ENCODE measurements at places on chromosomes 2 and 18.

DNA sequence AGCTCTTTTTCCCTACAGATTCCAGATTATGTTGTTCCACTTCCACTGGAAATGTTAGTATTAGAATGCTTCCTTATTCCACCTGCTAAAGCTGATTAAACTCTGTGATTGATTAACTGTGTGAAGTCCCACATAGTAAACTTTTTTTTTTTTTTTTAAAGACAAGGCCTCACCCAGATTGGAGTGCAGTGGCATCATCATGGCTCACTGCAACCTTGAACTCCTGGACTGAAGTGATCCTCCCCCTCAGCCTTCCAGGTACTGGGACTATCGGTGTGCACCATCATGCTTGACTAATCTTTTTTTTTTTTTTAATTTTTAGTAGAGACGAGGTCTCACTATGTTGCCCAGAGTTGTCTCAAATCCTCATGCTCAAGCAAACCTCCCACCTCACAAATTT is 108.5 kb upstream of the RBMS1 start:
- no peaks in the 10 kb centered on the region for H3K27me3 ChIP-seq
- H3K36me3 ChIP-seq, result no peaks in the 10 kb centered on the region
- DNase-seq, result no peak
- H3K4me1 ChIP-seq, result no peaks in the 10 kb centered on the region
- no peak overlapping the region for H3K4me3 ChIP-seq
- H3K27ac ChIP-seq, result no peak overlapping the region

DNA sequence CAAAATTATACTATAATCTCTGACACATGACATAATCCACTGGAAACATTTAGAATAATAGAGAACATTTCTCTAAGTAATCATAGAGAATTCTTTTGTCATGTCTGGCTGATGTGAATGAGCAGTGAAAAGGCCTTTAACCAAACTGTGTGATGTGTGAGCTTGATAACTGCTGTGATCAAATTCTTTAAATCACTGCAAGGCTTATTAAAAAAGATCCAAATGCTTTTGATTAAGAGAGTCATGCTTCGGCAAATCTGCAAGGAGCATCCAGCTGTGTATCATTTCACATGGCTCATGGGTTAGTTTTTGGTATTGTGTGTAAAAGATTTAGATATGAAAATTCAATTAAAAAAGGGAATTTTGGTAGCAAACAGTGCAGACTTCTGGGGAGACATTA is 58.6 kb upstream of the TFPI start:
- H3K27me3 ChIP-seq, result no peaks in the 10 kb centered on the region
- no peak overlapping the region for H3K27ac ChIP-seq
- no peaks in the 10 kb centered on the region for H3K4me1 ChIP-seq
- no peak for DNase-seq
- H3K4me3 ChIP-seq, result no peak overlapping the region
- H3K36me3 ChIP-seq, result no peaks in the 10 kb centered on the region

DNA sequence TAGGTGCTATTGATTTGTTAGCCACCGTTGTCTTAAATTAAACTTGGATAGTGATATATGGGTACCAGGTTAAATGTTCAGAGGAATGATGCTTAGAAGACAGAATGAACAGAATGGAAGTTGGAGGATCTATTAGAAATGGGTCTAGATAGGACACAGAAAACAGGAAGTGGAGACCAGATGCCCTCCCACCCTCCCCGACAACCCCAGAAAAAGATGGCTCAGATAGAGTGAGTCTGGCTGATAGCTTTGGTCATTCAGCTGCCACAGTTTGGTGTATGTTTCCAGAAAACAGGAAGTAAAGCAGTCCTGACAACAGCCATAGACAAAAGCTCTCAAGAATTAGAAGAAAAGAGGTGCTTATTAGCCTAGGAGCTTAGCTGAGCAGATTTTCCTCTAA is 71.5 kb upstream of the DSG1 start:
- H3K36me3 ChIP-seq, result no peaks in the 10 kb centered on the region
- no peak overlapping the region for H3K27ac ChIP-seq
- no peaks in the 10 kb centered on the region for H3K27me3 ChIP-seq
- DNase-seq, result no peak
- H3K4me1 ChIP-seq, result no peaks in the 10 kb centered on the region

GRCh38 chr2:166184789-166185188 is 57.0 kb upstream of the SCN1A start:
- H3K4me1 ChIP-seq, result no peaks in the 10 kb centered on the region
- H3K27ac ChIP-seq, result no peak overlapping the region
- no peaks in the 10 kb centered on the region for H3K27me3 ChIP-seq
- H3K4me3 ChIP-seq, result no peak overlapping the region

DNA sequence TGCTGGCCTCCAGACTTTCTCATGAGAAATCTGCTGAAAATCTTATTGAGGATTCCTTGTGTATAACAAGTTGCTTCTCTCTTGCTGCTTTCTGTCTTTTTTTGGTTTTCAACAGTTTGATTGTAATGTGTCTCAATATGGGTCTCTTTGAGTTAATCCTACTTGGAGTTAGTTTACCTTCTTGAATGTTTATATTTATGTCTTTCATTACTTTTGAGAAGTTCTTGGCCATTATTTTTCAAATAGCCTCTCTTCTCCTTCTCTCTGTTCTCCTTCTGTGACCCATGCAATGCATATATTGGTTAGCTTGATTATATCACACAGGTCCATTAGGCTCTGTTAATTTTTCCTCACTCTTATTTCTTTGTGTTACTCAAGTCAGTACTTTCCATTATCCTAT is 67.4 kb upstream of the ADAM23 start:
- no peaks in the 10 kb centered on the region for H3K4me1 ChIP-seq
- no peaks in the 10 kb centered on the region for H3K27me3 ChIP-seq
- H3K27ac ChIP-seq, result no peak overlapping the region
- DNase-seq, result no peak

DNA sequence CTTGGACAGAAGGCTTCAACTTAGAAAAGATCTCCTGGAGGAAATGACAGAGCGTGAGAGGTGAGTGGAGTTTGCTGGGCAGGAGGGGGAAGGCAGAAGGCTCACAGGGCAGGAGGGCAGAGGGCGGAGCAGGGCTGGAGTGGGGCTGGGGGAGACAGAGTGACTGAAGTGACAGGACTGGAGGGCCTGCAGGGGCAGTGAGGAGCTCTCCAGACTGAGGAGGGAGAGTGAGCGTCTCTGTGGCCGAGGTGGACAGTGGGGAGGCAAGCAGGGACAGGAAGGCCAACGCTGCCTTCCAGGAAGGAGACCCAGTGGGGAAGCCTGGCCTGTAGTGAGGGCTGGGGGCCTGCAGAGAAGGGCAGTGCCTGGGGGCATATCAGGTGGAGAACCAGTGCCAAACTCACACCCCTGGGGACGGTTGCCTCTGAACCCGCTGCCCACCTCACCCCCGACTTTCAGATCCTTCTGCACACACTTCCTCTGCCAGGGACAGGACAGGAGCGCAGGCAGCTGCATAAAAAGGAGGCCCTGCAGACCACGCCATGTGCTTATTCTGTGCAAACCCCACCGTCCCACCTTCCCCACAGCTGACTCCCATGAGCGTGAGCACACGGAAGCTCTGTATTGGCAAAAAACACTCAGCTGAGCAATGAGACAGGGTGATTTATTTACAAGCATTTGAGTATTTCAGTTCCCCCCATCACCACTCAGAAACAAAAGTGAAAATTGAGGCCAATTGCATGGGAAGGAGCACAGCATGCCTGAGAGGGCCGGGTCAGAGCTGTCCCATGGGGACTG is 244.3 kb downstream of the FAM210A start:
- no peak overlapping the region for H3K4me3 ChIP-seq
- no peaks in the 10 kb centered on the region for H3K36me3 ChIP-seq
- no peak for DNase-seq
- no peak overlapping the region for H3K27ac ChIP-seq
- no peaks in the 10 kb centered on the region for H3K4me1 ChIP-seq

DNA sequence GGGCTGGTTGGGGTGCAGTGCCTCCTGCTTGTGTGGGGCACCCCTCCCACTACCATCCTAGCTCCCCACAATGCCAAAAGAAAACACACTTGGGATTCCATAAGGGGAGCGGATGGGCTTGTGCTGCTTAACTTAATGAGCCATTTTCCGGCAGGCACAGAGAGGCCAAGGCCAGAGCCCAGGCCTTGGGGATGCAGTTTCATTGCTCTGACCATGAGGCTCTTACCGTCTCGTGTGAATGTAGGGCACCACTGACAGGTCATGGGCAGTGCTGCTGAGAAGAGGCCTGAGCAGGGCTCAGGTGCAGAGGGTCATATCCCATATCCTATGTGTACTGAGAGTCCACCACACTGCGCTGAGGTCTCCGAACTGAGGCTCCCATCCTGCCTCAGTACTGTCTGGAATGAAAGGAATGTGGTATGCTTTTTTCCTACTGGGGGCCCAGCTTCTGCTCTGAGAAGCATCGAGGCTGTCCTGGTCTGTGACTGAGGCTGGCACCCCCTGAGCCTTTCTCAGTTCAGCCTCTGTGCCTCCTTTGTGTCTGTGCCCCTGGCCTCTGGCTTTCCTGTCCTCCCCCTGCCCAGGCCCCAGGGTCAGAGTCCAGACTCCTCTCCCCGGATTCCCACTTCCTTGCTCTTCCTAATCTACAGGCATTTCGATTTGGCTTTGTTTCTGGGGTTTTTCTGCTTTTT is 45.2 kb upstream of the MAPRE3 start:
- no peak overlapping the region for H3K4me3 ChIP-seq
- H3K36me3 ChIP-seq, result no peaks in the 10 kb centered on the region
- no peak for DNase-seq
- H3K27me3 ChIP-seq, result no peaks in the 10 kb centered on the region

DNA sequence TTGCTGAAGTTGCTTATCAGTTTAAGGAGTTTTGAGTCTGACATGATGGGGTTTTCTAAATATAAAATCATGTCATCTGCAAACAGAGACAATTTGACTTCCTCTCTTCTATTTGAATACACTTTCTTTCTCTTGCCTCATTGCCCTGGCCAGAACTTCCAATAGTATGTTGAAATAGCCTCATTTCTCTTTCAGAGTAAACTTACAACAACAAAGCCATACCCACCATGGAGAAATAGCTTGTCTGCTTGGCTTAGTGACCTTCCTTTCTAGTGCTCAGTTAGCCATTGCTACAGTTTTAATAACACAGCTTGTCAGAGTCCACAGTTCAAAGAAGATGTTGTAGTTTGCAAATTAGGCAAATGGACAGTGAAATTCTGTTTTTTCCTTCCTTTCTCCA is 228.0 kb downstream of the ETAA1 start:
- H3K4me1 ChIP-seq, result no peaks in the 10 kb centered on the region
- H3K27me3 ChIP-seq, result no peaks in the 10 kb centered on the region
- no peaks in the 10 kb centered on the region for H3K36me3 ChIP-seq
- H3K27ac ChIP-seq, result no peak overlapping the region
- H3K4me3 ChIP-seq, result no peak overlapping the region
- no peak for DNase-seq

GRCh38 chr2:109448207-109448606 is 165.6 kb downstream of the SEPTIN10 start:
- H3K4me1 ChIP-seq, result no peaks in the 10 kb centered on the region
- H3K4me3 ChIP-seq, result no peak overlapping the region
- no peaks in the 10 kb centered on the region for H3K36me3 ChIP-seq
- DNase-seq, result no peak
- no peak overlapping the region for H3K27ac ChIP-seq
- H3K27me3 ChIP-seq, result no peaks in the 10 kb centered on the region

DNA sequence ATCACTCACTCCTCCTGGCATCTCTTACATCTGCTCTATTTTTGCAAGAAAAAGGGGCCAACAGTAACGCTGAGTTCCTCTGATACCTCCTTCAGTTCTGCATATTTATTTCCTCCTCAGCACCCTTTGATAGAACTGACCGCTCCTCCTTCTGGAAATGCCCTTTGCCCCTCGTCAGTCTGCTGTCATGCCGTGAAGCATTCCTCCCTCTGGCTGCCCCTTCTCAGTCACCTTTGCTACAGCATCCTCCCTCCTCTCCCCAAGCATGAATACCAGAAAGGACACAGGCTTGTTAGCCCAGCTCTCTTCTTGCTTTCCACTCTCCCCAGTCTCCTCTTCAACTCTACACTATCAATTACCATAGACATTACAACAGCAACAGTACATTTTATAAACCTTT is 135.4 kb downstream of the NBAS start:
- no peaks in the 10 kb centered on the region for H3K27me3 ChIP-seq
- no peak for DNase-seq
- peaks cover 8% of the 10 kb centered on the region for H3K36me3 ChIP-seq
- no peak overlapping the region for H3K27ac ChIP-seq
- H3K4me1 ChIP-seq, result no peaks in the 10 kb centered on the region

GRCh38 chr2:205898744-205899143 is 187.2 kb downstream of the INO80D start:
- H3K27ac ChIP-seq, result no peak overlapping the region
- H3K36me3 ChIP-seq, result no peaks in the 10 kb centered on the region
- no peaks in the 10 kb centered on the region for H3K27me3 ChIP-seq
- H3K4me1 ChIP-seq, result no peaks in the 10 kb centered on the region
- H3K4me3 ChIP-seq, result no peak overlapping the region

GRCh38 chr2:18297534-18298058 is 262.9 kb downstream of the RDH14 start:
- H3K27ac ChIP-seq, result no peak overlapping the region
- H3K4me3 ChIP-seq, result no peak overlapping the region

DNA sequence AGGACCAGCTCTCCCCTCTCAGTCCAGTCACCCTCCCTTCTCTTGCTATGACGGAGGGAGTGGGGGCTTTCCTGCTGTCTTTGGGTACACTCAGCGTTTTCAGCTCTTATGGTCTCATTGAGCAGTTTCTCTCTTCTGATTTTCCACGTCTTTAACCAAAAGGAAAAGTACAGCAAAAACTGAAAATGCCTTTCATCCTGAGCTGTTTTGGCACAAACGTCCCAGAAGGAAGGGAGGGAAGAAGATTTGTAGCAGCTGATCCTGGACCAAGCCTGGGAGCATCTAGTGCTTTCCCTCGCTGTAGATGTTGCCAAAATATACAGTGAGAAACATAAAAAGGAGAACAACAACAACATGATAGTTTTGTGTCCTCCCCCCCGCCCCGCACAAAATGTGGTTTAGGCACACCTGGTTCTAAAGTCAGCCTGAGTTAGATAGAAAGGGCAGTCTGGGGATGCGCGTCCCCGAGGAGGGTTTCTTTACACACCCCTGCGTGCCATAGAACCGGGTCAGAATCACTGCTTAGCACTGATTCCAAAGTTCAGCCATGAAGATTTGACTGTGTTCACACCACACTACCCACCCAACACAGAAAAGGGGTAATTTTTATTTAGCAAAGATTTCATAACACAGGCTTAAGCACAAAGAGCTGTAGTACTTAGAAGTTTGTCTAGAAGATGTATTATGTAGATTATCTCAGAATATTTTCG is 53.4 kb downstream of the SLC40A1 start:
- no peak for DNase-seq
- H3K36me3 ChIP-seq, result no peaks in the 10 kb centered on the region
- no peaks in the 10 kb centered on the region for H3K27me3 ChIP-seq
- H3K4me3 ChIP-seq, result no peak overlapping the region

GRCh38 chr2:207183506-207183905 is 17.8 kb upstream of the KLF7 start:
- no peak overlapping the region for H3K4me3 ChIP-seq
- H3K36me3 ChIP-seq, result no peaks in the 10 kb centered on the region
- no peaks in the 10 kb centered on the region for H3K4me1 ChIP-seq
- no peaks in the 10 kb centered on the region for H3K27me3 ChIP-seq
- no peak for DNase-seq
- H3K27ac ChIP-seq, result no peak overlapping the region

All from CD8-positive, alpha-beta memory T cell (primary cell).